ENCODE measurements at places on chromosomes 5 and 9.
A peak's percentile ranks its signal among the peaks of the same experiment; 100 is the strongest.

- DNase-seq: no peak
These were observed 141.7 kb downstream of the DCP2 start for GRCh38 chr5:113118298-113118697.

GRCh38 chr9:10876333-10876732, 263.5 kb upstream of the PTPRD start:
- DNase-seq: peak; percentile 86

- peak; percentile 88 for DNase-seq
These were observed 38.4 kb downstream of the HRH2 start for GRCh38 chr5:175696139-175696854.

DNA sequence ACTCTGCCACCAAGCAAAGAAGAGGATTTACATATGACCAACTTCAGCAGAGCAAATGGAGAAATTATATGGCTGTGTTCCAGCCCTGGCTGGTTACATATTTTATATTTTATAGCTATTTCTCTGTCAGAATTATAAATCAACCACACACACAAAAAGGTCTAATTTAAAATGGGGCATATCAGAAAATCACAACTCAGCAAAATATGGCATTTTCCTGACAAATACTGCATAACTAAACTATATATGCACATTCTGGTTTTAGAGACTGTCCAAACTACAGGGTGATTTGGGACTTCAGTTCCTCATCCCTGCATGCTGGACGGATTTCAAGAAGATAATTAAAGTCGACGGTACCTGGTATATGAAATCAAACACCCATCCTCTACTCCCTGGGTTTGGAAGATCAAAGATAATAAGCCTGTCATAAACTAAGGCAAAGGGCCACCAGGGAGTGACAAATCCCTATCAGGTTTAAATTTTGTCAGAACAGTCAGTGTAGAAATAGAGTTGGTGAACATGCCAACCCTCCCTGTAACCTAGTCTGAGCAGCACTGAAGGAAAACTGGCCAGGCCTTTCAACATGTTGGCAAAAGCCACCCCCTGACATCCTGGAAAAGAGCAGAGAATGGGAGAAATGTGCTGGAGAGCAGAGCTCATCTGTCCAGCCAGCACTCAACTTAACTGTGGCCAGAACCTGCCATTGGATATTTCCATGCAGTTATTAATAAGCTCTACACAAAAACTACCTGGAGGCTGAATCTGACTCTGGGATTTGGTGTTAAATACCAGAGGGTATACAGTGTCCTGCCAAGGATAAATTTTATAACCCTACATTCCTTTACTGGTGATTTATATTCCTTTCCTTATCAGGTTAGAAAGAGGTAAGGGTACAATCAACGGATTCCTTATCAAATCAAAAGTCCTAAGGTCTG, 235.7 kb downstream of the ENC1 start:
- DNase-seq: no peak

DNA sequence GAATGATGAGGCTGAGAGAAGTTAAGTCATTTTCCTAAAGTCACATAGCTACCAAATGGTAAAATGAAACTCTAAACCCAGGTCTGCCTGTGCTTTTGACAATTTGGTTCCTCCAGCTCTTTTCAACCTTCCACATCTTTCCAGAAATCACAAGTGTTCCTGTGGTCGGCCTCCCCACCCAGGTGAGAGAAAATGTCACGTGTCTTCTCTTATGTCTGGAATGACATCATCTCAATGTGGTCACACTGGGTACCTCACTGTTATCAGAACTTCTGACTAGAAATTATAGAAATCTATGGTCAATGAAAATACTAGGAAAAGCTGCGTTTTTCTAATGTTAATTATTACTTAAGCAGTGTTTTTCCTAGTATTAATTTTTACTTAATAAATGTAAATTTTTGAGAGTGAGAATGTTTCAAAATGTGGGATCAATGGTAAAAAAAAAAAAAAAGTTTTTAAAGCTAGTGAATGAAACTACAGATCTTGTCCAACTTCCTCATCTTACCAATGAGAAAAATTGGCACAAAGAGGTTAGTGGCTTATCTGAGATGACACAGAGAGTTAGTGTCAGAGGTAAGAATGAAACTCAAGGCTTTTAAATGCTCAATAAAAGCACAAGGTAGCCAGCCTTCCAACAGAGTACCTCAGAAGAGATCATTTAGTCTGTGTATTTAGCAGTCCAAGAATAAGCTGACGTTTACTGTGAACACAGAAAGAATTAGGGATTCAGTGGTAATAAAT, 228.7 kb upstream of the NR4A3 start:
- DNase-seq: peak; percentile 56

DNA sequence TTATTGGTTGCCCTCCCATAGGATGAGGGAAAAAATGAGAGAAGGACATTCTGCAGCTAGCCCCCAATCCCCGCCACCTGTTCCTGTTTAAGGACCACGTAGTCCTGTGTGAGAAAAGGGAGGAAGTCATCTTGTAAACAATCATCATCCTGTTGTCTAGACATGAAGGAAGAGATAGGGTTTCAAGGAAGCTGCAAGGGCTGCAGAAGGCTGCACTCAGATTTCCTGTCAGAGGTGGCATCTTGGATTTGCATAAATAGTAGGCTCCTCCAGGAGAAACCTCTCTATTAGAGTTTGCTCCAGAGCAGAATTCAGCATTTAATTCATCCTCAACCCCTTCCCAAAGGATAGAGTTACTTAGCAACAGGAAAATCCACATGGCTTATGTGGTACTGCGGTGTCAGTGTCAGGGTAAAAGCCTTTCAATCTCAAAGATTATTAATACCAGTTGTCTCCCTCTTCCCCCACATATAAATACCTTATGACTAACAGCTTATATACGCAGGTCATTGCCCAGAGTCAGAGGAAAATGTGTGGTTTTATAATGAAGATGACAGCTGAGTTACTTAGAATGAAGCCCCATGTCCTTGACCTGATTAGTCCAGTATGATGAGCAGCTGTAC, 4.6 kb upstream of the DNAJC18 start:
- no peak for DNase-seq

DNA sequence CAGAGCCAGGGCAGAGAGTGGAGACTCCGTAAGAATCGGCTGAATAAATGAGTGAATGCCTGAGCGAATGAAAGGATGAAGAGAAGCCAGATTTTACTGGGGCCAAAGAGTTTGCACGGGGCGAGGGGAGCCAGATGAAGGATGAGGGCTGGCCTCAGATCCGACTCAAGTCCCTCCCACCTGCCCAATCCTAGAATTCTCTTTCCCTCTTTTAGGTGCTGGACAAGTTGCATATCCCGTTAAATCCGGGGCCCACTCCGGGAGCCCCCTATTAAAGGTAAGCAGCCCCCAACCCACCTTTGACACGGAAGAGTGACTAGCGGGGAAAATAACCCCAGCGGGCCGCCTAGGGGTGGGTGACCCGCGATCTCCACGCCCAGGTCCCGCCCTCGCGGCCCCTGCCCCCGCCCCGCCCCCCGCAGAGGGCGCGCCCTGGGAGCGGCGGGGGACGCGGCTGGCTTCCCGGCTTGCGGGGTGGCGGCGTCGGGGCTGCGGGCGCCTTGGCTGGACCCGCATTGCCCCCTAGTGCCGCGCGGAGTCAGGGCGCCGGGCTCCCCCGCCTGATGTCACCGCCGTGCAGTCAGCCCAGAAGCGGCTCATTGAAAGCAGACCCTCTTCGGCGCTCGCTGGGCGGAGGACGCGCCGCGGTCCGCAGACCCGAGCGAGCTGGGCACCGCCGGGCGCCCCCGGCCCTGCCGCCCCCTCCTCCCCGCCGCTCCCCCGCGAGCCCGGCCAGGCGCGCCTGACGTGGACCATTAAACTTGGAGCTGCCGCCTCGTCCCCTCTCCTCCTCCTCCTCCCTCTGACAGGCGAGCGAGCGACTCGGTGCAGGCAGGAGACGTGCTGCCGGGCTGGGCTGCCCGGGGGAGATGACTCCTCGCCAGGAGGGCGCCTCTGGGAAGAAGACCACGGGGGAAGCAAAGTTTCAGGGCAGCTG, at the start of gene ADRA1B:
TSS of gene ADRA1B (plus strand) at position 579 of the 937 bp plus-strand sequence. CDS start 424 bp downstream, outside the sequence.
- peak; percentile 16 for DNase-seq

- DNase-seq: no peak
These were observed 12.1 kb upstream of the NRG2 start for GRCh38 chr5:140055152-140055551.

DNA sequence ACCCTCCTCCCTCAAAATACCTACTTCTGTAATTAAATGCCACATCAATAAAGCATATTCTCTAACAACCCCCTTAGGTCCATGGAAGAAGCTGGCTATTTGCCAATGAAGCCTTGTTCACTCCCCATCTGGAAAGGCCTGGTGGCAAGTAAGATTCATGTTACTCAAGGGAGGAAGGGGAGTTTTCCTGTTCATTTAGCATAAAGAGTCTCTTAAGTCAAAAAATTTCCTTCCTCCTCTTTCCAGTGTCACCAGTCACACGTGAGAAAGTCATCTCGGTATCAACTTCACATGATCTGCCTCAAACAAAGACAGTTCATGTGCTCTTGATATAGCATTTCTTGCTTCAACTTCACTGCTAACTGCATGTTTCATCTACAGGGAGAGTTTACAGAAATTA, 32.7 kb upstream of the RIC1 start:
- peak; percentile 84 for DNase-seq

- DNase-seq: no peak
These were observed 190.0 kb downstream of the CCDC192 start for GRCh38 chr5:127893232-127893631.

GRCh38 chr5:126137891-126138280, 285.3 kb upstream of the GRAMD2B start:
- DNase-seq: no peak

DNA sequence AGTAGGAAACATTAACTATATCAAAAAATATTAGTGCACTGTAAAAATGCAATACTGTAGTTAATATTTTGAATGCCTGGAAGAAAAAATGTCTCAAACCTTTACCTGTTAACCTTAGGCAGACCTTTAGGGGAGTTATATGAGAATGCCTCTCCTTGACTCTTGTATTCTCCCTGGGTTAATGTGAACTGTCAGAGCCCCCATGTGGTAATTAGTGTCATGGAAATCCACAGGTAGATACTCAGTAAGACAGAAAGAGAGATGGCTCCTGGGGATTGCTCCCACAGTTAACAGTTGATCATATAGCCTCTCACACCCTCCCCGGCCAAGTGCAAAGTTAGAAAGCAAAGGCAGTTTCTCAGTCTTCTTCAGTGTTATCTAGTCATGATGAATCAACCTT, 742.8 kb downstream of the NR2F1-AS1 start:
- peak; percentile 29 for DNase-seq

- peak; percentile 74 for DNase-seq
These were observed at the start of gene ARSB for GRCh38 chr5:78985116-78985724. Gene ARSB (minus strand): TSS chr5:78985310. CDS start chr5:78985248, 62 bp downstream.

DNA sequence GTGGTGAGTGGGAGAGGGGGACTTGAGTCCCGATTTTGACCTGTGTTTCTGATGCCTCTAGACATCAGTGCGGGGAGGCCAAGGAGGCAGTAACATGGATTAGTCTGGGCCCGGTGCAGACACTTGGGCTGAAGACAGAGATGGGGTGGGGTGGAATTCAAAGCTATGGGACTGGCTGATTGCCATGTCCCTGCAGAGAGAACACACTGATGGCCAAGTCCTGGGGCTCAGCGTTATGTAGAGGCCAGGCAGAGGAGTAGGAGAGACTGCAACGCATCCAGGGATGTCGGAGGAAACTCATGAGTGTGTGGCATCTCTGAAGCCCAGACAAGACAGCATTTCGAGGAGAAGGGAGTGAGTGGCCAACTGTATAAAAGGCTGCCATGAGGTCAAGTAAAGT, 30.1 kb downstream of the PSD2 start:
- DNase-seq: no peak

DNA sequence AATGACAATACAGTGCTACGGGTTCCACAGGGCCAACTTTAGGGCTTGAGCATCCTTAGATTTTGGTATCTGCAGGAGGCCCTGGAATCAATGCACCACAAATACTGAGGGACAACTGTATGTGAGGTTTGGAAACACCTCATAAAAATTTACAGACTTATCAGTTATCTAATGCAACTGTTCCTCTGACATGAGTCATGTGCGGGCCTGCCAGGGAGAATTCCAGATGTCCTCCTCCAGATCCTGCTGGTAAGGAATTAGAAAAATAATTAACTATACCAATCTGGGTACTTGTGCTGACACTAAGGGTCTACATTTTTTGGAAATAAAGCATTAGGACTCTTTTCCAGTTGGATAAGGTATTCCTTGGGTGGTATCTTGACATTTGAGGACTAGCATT, 333.3 kb downstream of the ARRDC3 start:
- DNase-seq: no peak

DNA sequence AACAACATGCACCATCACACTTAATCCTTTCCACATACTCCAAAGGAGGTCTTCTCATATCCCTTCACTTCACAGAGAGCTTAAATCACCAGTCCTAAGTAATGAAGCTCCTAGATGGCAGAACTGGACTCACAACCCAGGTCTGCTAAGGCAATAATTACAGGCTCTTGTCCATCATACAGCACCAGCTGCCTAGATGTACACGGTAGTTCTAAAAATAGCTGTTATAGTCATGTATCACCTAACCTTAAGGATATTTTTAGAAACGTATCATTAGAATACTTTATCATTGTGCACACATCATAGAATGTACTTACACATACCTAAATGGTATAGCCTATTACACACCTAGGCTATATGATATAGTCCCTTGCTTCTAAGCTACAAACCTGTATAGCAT, 644.6 kb upstream of the RGMB start:
- DNase-seq: no peak

GRCh38 chr9:132857616-132858342, 20.3 kb downstream of the AK8 start:
- DNase-seq: no peak

DNA sequence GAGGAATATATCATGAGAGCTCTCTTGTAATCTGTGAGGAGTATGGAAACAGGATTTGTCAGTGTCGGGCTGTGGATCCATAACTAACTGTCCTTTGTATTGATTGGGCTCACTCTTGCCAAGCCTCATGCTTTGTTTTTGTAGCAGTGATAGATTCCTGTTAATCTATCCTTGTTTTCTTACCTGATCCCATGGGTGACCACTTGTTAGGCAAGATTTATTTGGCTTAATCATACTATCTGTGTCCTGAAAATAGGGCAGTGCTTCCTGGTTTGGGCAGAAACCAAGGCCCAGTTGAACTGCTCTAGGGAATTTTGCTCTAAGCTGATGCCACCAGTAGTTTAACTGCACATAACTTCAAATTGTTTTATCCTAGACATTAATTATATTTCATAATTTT, 6.1 kb downstream of the NDFIP1 start:
- DNase-seq: no peak

- DNase-seq: no peak
These were observed 64.2 kb downstream of the FGF18 start for GRCh38 chr5:171483551-171484135.

DNA sequence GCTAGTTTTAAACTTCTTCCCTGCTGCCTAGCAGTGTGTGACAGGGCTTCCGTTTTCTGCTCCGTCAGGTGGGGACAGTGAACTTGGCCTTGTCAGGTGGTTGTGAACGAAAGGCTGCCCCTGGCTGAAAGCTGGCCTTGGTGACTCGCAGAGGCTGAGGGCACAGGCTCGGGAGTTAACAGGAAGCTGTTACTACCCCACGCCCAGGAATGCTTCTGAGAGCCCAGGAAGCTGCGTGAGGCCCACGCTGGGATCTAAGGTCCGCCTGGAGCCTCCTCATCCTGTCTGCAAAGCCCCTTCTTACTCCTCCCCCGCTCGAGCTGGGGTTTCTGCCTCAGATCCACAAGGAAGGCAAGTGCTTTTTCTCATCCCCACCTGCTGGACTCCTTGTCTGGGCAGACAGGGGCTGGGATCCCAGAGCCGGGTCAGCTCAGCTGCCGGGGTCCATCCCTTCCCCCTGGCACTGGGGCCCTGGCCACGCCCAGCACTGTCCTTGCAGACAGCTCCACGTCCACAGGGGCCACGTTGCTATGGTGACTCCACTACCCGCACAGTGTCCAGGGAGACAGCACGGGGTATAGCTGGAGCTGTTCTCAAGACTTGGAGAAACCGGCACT, 124.7 kb upstream of the TBC1D2 start:
- DNase-seq: no peak

GRCh38 chr9:5825223-5825622, 7.7 kb downstream of the ERMP1 start:
- no peak for DNase-seq

Data from OCI-M1 (cell line).